Naive thymus-derived CD4-positive, alpha-beta T cell (primary cell): ENCODE measurements at places on chromosomes 2 and 18. TPM values are rescaled to one million over a fixed set of nuclear protein-coding genes. Genes with fewer than 3 reads are reported as not detected.

DNA sequence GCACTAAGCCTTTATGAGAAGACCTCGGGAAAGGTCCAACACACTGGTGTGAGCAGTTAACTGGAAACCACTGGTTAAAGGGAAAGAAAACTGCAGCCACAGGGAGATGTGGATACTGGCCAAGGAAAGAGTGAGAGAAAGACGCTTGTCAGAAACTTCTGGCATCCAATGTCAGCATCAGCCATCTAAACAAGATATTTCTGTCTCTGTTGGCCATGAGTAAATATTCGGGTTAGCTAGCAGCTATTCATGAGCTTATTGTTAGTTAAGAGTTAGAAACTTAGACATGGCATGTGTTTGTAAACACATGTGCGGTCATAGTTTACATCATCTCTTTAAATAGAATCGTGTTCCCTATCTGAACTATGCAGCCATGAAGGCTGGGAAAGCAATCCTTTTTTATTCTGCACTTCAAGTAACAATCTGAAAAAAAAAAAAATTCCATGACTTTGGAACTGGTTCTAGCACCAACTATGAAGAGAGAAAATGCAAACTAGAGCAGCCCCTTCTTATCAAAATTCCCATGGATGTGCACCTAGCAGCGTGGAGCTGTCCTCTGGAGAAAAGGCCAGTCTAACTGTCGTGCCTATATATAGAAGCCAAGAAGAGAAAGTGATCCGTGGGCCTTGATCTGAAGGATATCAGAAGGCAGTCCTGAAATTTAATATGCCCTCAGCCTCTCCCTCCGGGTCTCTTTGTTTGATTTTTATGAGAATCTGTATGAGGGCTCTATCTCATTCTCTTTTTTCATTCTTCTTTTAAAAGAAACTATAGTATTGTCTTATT, 84.0 kb upstream of the RFX8 start:
- no peak for DNase-seq

Gene ELAC1
- total RNA-seq = 11.2 TPM

Gene TUBA4B
- not detected for total RNA-seq

Gene HSBP1L1
- total RNA-seq = 24.7 TPM

- no peak for DNase-seq
Observed at GRCh38 chr18:36572135-36572856, 256.5 kb downstream of the TPGS2 start.

GRCh38 chr2:6423157-6423556, 442.6 kb downstream of the CMPK2 start:
- DNase-seq = no peak

Gene TRIM43
- total RNA-seq = not detected

- DNase-seq = no peak
Observed at GRCh38 chr2:25311865-25312575, 29.7 kb downstream of the DNMT3A start.

GRCh38 chr2:489084-489483, 188.1 kb downstream of the TMEM18 start:
- no peak for DNase-seq

Gene ANKRD30B
- not detected for total RNA-seq

DNA sequence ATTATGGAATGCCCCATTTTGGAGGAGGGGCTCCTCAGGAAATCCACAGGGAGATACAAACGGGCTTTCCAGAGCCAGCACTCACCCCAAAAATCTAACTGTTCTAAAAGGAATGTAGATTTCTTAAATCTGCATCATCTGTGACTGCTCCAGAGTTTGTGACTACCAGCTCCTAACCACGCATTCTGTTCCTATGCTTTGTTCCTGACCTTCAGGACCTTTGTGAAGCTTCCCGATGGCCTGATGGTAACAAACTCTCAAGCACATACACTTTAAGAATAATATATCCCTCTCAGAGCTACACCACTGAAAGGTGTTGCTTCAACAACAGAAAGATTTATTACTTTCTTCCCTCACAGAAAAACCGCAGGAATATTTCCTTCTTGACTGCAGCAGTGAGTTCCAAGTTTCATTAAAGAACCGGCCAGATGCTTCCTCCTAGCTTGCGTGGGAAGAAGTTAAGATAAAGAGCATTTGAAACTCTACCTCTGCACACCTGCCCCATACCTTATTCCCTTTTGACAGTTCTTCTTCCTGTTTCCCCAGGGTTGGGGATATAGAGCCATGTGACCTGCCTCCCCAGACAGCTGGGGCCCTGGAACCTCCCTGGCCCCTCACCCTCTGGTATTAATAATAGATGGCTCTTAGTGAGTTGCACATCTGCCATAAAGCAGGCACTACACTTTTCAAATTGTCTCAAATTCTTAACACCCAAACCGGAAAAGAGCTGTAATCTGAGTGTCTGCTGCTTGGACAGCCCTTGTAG, 40.2 kb upstream of the EML4 start:
- DNase-seq = no peak

Gene SPP2
- total RNA-seq = not detected in 2 replicates

GRCh38 chr2:175931805-175932204, 70.3 kb downstream of the LNPK start:
- DNase-seq = no peak

- DNase-seq = peak; percentile 22
Observed at GRCh38 chr2:42977270-42978174, 185.1 kb upstream of the HAAO start.

Gene RBM43
- total RNA-seq = 15.7 TPM

- no peak for DNase-seq
Observed at GRCh38 chr2:129821445-129821844, 158.0 kb upstream of the RAB6C start.

DNA sequence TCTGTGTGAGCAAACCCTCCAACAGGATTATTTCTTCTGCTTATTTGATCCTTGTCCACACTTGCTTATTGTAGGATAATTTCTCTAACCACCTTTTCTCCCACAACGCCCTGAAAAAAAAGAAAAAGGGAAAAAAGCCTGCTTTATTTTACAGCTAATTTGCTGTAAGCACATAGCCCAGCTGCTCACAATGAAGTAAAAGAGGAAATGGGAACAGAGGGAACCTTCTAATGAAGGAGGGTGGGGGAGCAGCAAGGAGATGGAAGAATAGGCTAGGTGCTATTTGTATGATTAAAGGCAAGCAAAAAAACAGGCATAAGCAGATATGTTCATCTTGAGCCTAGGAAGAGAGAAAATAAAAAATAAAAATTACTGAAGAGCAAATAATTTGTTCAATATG, 331.6 kb downstream of the TXNL1 start:
- no peak for DNase-seq

- DNase-seq = no peak
Observed at GRCh38 chr2:172213116-172213860, 110.6 kb upstream of the DLX2 start.

- no peak for DNase-seq
Observed at GRCh38 chr2:869357-869871, 81.2 kb upstream of the SNTG2 start.

Gene PROKR1
- total RNA-seq = not detected

GRCh38 chr18:11050966-11051365, 98.4 kb downstream of the PIEZO2 start:
- DNase-seq = no peak

Gene TEX44
- not detected for total RNA-seq

Gene MAP3K19
- total RNA-seq = not detected
